Pons (tissue), 1 donor: ENCODE measurements at places on chromosomes 7 and 10.

- DNase-seq = peak; percentile 45
These were observed 928 bp upstream of the CSTF2T start for GRCh38 chr10:51700228-51700817.

GRCh38 chr10:60963441-60964256 is 19.7 kb upstream of the RHOBTB1 start:
- DNase-seq = no peak

DNA sequence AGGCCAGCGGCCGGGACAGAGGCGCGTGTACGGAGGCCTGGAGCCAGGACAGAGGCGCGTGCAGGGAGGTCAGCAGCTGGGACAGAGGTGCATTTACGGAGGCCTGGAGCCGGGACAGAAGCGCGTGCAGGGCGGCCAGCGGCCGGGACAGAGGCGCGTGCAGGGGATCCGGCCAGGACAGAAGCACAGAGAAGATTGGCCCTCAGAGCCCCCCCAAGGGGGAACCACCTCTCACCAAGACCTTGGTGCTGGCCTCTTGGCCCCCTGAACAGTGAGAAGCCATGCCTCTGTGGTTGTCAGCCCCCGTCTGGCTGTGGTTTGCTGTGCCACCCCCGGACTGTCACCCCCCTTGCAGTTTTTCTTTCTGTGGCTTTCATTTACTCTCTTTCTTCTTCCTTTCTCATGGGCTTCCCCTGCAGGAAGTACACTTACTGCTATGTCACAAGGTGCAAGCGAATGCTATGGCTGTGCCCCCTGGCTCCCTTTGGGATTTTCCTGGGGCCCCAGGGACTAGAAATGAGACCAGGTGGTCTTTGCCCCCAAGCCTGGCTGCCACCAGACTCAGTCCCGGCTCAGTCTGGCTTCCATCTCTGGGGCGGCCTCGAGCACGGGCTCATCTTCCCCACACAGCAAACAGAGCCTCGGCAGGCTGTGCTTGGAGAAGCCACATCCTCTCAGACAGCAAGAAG is 41.1 kb downstream of the INSIG1 start:
- DNase-seq = no peak

DNA sequence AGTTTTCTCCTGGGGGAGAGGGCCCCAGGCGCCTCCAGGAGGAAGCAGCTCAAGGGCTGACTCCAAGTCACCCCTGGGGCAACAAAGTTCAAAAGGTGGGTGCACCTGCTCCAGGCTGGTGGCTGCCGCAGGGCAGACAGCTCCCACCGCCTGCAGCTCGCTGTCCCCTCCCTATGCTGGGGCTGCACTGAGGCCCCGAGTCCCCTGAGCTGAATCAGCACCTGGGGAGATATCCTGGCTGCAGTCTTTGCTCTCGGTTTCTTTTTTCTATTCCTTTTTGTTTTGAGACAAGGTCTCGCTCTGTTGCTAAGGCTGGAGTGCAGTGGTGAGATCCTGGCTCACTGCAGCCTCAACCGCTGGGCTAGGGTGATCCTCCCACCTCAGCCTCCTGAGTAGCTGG is 183.4 kb downstream of the DNAJB6 start:
- DNase-seq = no peak

- no peak for DNase-seq
These were observed 60.9 kb downstream of the RBM20 start for GRCh38 chr10:110704906-110705476.

GRCh38 chr7:136016649-136017395 is 39.7 kb upstream of the MTPN start:
- no peak for DNase-seq

GRCh38 chr10:101669181-101669580 is 25.8 kb downstream of the FBXW4 start:
- DNase-seq = no peak

DNA sequence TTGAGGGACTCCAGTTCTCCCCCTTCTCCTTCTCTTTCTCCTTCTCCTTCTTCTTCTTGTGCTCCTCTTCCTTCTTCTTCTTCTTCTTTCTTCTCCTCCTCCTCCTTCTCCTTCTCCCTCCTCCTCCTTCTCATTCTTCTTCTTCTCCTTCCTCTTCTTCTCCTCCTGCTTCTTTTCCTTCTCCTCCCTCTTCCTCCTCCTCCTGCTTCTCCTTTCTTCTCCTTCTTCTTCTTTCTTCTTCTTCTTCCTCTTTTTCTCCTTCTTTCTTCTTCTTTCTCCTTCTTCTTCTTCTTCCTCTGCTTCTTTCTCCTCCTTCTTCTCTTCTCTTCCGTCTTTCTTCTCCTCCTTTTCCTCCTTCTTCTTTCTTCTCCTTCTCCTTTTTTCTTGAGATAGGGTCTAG is 25.6 kb upstream of the LIMK1 start:
- no peak for DNase-seq

GRCh38 chr10:129814681-129815646 is 149.1 kb downstream of the EBF3 start:
- DNase-seq = no peak

DNA sequence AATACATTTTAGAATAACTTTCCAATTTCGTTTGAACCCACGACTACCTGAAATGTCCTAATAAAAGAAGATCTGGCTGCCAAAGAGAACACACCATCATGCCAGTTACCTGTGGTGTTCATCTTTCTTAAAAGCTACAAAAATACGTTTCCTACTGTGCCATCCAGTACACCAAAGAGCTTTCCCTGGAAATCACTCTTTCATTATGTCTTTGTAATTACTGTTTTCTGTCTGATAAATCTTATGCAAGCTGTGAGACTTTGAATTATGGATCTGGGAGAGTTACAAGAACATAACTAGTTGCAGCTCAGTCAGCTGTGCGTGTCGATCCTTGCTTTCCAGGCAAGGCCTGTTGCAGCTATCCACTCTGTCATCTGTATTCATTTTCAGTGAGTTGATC is 12.5 kb upstream of the POM121L12 start:
- peak; percentile 12 for DNase-seq

- no peak for DNase-seq
These were observed 11.6 kb upstream of the CAMK1D start for GRCh38 chr10:12337453-12338372.

DNA sequence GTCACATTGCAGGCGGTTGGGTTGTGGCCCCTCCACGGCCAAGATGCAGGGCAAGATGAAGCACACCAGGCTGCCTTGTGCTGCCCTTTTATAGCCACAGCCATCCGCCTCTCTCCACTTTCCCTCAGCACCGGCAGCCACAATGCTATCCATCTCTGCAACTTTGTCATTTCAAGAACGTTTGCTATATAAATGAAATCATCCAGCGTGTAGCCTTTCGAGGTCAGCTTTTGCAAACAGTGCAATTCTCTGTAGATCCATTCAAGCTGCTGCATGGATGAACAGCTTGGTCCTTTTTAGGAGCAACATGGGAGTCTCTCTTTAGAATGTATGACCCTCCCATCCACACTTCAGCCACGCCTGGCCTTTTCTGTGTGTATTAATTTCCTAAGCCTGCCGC is 6.4 kb upstream of the IL15RA start:
- no peak for DNase-seq

GRCh38 chr7:140680886-140681285 is 8.1 kb downstream of the ADCK2 start:
- no peak for DNase-seq

DNA sequence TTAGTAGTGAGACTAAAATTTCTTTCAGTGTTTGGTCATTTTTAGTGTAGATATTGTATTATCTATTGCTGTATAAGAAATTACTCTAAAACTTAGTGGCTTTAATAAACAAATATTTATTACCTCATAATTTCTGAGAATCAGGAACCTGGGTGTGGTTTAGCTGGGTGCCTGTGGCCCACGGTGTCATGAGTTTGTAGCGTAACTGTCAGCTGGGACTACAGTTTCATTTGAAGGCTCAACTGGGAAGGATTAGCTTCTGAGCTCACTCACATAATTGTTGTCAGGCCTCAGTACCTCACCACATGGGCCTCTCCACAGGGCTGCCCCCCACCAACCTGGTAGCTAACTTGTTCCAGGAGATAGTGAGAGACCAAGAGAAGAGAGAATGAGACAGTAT is 98.5 kb downstream of the SRI start:
- no peak for DNase-seq

- no peak for DNase-seq
These were observed 22.7 kb upstream of the WASHC2A start for GRCh38 chr10:50044941-50045664.

GRCh38 chr7:22435105-22435504 is 64.9 kb downstream of the STEAP1B start:
- DNase-seq = no peak

DNA sequence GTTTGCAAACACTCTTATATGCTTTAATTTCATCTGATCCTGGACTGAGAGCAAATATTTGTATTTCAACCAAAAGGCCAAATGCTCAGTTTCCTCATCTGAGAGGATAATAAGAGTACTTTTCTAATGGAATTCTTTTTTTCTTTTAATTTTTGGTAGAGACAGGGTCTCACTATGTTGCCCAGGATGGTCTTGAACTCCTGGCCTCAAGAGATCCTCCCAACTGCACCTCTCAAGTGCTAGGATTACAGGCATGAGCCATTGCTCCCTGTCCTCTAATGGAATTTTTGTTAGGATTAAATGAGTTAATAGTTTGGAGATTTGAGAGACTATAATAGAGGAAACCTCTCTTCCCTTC is 68.4 kb upstream of the KMT2E start:
- no peak for DNase-seq

DNA sequence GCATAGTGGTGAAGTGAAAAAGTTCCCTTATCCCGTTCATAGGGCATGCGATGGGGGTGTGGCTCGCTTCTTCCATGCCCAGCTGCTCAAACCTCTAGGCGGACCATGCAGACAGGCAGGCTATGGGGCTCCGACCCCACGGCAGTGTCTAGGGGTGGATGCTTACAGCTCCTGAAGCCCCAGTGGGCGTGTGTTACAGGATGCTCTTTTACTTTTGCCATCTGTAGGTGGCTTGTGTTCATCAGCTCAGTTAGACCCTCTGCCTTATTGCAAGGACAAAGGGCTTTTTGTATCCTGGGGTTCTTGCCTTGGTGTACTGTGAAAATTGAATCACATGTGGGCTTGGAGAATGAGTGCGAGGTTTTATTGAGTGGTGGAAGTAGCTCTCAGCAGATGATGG is at the start of gene MYL10:
TSS of gene MYL10 (minus strand) at position 126 of the 400 bp plus-strand sequence. CDS start 178 bp downstream, outside the sequence.
- DNase-seq = no peak

GRCh38 chr10:121539786-121540185 is 58.5 kb downstream of the FGFR2 start:
- DNase-seq = peak; percentile 80

DNA sequence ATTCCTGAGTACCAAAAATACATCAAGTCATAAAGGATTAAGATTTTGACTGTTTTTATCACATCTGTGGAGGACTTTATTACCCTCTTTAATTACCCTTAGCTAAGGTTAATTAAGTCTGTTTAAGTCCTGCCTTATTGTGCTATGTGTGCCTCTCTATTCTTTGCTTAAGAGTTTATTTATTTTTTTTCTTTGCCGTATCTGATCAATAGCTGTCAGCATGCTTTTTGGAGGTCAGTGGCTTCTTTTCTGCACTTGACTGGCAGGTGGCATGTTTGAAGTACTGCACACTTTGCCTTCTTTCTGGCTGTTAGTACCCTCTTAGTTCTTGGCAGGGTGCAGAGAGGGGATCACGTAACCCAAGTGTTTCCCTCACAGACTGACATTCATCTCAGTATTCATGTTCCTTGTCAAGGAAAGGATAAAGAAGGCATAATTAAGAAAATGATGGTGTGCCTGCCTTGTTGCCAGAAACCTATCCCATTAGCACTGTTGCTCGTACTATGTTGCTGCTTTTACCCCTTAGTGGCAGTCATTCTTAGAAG is 225.8 kb downstream of the EXOC4 start:
- no peak for DNase-seq

- DNase-seq = no peak
These were observed 179.6 kb upstream of the FRMD4A start for GRCh38 chr10:14510346-14510745.

DNA sequence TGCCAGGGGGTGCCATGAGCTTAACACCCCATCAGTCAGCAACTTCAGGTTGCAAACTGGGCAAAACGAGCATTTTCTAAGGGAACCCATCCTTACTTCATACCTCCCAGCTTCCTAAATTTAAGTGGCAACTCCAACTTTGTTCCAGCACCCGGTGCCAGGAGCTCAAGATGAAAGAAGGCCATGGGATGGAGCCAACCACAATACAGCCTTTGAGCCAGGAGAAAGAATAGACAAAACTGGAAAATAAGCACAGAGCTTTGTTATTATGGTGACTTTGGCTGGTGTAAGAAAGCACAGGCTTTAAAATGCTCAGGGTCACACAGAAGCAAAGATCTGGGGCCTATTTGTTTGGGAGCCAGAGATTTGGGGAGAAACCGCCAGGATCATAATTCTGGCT is 388.7 kb upstream of the MGMT start:
- peak; percentile 39 for DNase-seq

DNA sequence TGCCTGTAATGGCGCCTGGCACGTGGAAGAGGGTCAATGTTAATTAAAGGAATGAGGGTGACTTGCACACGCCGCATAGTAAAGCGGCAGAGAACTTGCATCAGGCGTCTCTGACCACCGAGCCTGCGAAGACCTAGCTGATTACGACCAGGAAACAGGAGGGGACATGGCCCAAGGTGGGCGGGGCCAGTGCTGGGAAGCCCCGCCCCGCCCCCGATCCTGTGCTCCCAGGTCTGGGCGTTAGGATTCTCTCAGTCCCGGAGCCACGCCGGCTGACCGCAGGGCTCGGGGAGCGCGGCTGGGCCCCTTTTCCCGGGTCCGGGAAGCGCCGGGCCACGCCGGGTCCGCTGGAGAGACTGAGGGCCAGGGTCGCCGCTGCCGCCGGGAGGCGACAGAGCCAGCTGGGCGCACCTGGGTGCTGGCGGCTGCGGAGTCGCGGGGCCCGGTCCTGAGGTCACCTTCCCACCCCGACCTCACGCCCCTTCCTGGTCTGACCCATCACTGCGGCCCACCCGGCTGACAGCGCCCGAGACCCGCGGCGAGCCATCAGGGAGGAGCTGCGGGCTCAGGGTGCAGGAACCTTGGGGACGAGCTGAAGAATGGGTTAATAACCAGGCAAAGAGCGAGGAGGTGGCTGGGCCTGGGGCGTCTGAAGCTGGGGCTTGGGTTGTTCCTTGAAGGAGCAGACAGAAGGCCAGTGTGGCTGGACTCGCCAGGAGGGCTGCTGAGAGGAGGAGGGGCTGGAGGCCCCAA is 23.0 kb upstream of the GRID1 start:
- DNase-seq = no peak

GRCh38 chr7:47670729-47671128 is 88.8 kb upstream of the TNS3 start:
- no peak for DNase-seq

GRCh38 chr7:104156842-104157277 is 51.0 kb downstream of the ORC5 start:
- peak; percentile 64 for DNase-seq

GRCh38 chr10:126872768-126873167 is 32.5 kb upstream of the DOCK1 start:
- no peak for DNase-seq

- DNase-seq = no peak
These were observed 89.4 kb downstream of the TBXAS1 start for GRCh38 chr7:139918480-139918879.

DNA sequence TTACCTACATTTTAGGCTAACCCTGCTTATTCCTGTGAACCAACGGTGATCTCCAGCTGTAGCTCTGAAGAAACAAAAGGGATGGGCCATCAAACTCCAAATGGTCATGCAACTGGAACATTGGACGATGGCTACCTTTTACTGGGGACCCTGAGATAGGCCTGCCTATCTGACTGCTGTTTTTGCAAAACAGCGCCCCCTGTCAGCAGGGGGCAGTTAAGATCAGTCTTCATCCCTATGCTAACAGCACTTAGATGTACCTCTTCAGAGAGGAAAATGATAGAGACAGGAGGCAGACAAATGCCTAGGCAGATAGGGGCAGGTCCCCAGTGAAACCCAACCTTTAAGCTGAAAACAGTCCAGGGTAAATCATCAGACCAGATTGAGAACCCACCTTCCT is 1085.4 kb upstream of the SORCS1 start:
- DNase-seq = no peak
